ENCODE measurements at places on chromosomes 12 and 14.
A peak's percentile ranks its signal among the peaks of the same experiment; 100 is the strongest.

GRCh38 chr12:126534495-126534894 is 1469.3 kb downstream of the AACS start:
- DNase-seq: no peak

- DNase-seq: no peak
These were observed 55.2 kb downstream of the RASSF3 start for GRCh38 chr12:64665514-64665913.

GRCh38 chr14:63287666-63288483 is 30.9 kb downstream of the GPHB5 start:
- DNase-seq: no peak

GRCh38 chr14:59863806-59864525 is 6.6 kb downstream of the RTN1 start:
- no peak for DNase-seq

GRCh38 chr12:109714141-109714912 is 702 bp downstream of the FAM222A start:
- DNase-seq: peak; percentile 90

DNA sequence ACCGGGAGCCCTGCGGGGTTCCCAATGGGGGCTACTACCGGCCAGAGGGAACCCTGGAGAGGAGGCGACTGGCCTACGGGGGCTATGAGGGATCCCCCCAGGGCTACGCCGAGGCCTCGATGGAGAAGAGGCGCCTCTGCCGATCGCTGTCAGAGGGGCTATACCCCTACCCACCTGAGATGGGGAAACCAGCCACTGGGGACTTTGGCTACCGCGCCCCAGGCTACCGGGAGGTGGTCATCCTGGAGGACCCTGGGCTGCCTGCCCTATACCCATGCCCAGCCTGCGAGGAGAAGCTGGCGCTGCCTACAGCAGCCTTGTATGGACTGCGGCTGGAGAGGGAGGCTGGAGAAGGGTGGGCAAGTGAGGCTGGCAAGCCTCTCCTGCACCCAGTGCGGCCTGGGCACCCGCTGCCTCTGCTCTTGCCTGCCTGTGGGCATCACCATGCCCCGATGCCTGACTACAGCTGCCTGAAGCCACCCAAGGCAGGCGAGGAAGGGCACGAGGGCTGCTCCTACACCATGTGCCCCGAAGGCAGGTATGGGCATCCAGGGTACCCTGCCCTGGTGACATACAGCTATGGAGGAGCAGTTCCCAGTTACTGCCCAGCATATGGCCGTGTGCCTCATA is 9.7 kb downstream of the TNS2 start:
- no peak for DNase-seq

GRCh38 chr12:108833355-108833733 is 24.0 kb downstream of the SSH1 start:
- no peak for DNase-seq

DNA sequence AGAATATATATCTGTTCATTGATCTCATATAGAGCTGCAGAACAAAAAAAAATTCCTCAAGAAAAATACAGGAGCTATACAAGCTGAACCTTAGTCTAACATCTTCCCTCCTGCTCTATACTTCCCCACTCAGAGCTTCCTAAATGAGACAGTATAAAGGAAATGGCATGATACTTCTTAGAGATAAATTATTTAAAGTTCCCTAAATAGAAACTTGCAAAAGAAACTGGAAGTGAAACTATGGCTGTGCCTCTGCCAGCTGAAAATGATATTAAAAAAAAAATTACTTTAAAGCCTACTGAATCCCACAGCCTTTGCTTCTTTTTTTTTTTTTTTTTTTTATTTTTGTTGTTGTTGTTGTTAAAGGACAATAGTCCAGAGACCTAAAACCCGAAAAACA is 11.6 kb upstream of the NEK9 start:
- DNase-seq: no peak

DNA sequence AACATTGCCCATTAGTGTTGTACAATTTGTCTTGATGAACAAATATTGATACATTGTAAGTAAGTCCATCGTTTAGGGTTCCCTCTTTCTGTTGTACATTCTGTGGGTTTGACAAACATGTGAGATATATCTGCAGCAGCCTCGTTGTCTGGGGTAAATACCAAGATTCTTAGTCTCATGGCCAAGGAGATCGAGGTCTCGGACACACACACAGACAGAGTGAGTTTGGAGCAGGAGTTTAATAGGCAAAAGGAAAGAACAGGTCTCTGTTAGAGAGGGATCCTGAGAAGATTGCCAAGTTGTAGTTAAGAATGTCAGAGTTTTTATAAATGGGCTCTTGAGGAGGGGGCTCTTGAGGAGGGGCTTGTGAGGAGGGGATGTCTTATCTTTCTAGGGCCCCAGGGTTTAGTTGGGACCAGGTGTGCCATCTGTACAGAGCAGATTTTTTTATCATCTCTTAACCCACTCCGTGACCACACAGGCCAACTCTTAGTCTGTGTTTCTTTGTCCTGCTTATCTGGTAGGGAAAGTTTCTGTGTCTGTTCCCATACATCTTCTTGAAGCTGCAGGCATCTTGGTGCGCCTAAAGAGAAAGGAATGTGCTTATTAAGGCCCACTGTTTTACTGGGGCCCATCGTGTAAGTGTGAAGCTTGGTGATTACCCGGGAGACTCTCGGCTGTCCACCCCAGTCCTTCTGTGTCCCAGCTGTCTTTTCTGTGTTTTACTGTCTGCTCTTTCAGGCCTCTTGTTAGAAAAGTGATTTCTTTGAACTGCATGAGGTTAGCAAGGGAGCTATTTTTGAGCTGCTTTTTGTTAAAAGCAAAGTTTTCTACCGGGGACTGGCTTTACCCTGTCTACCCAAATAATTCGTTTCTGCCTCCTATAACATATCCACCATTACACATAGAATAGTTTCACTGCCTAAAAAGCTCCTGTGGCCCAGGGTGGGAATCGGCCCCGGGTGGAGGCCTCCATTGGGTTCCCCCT is 22.4 kb upstream of the CLEC2D start:
- peak; percentile 38 for DNase-seq

DNA sequence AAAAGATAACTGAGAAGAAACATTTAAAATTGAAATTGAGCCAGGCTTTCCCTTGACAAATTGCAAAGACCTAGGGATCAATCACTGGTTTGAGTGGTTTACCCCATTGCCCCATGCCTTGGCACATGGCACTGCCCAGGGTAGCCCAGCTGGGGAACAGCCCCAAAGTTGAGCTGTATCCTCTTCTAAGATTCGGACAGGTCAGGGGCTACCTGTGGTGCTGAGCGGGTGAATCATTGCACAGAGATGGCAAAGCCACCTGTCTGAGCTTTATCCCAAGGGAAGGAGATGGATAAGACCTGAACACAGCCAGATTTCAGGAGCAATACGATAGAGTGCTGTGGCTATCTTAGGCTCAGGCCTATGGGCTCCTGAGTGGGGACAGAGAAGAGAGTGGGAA is 7.0 kb downstream of the IFI27L2 start:
- peak; percentile 17 for DNase-seq

- no peak for DNase-seq
These were observed 57.3 kb upstream of the ELK3 start for GRCh38 chr12:96136725-96137378.

DNA sequence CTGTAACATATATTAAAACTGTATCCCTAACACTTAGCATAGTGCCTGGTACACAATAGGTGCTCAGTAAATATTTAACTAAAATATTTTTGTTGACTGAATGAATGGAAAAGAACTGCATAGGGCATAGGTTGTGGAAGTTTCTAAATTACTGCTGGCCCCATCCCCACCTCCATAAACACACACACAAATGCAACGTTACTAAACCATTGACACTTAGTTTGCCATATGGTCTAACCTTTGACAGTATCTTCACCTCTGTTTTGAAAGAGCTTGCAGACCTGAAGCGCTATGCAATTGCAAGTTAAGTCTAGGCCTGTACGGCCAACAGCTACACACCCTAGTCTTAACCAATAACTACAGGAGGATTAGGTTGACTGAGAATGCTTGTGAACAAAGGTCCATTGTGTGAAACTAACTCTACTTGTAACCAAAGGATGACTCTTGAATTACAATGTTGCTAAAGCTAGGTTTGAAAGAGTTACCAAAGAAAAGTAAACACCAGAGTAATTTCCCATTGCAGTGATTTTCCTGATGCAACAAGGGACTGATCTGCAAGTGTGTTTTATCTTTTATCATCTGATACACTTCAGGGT is 924 bp upstream of the MANSC1 start:
- DNase-seq: peak; percentile 67

- no peak for DNase-seq
These were observed 158.0 kb downstream of the RIMBP2 start for GRCh38 chr12:130557886-130558765.

- DNase-seq: no peak
These were observed 11.9 kb upstream of the LRP1-AS start for GRCh38 chr12:57159311-57159710.

DNA sequence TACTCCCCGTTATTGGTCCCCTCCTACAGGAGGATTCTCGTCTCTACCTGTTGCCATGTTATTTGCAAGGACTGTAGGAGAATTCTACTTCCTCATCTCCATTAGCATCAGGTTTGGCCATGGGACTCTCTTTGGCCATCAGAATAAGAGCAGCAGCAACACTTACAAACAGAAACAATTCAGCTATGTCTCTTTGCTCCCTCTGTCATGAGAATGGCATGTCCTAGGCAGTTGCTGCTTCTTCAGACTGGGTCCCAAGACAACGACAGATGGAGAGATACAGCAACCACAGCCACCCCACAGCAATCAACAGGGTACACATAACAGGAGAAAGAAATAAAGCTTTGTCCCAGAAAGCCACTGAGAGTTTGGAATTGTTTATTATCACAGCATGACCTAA is 19.7 kb downstream of the SLC41A2 start:
- DNase-seq: no peak

GRCh38 chr14:55586411-55586810 is 6.4 kb downstream of the KTN1 start:
- no peak for DNase-seq

- no peak for DNase-seq
These were observed 55.7 kb upstream of the BCL11B start for GRCh38 chr14:99327458-99328250.

DNA sequence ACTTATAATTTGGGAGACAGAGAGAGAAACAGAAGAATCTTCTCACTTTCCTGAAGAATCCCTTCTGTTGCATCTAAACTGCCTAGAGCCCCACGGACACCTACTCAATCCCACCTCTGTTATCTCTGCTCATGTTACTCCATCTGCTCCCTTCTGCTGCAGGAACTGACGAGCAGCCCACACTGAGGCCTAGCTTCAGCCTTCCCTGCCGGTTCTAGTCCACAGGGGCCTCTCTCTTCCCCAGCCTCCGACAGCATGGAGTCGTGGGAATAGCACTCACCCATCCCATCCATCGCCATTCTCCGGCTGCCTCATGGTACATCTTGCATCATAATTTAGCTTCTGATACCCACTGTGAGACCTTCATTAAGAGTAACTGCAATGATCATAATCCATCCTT is 4.0 kb downstream of the RAB15 start:
- no peak for DNase-seq

- no peak for DNase-seq
These were observed 194.0 kb downstream of the KLHL28 start for GRCh38 chr14:44767646-44768173.

- no peak for DNase-seq
These were observed 126.7 kb downstream of the CALM1 start for GRCh38 chr14:90523544-90523943.

GRCh38 chr14:73269729-73270531 is 32.6 kb downstream of the PAPLN start:
- peak; percentile 66 for DNase-seq

DNA sequence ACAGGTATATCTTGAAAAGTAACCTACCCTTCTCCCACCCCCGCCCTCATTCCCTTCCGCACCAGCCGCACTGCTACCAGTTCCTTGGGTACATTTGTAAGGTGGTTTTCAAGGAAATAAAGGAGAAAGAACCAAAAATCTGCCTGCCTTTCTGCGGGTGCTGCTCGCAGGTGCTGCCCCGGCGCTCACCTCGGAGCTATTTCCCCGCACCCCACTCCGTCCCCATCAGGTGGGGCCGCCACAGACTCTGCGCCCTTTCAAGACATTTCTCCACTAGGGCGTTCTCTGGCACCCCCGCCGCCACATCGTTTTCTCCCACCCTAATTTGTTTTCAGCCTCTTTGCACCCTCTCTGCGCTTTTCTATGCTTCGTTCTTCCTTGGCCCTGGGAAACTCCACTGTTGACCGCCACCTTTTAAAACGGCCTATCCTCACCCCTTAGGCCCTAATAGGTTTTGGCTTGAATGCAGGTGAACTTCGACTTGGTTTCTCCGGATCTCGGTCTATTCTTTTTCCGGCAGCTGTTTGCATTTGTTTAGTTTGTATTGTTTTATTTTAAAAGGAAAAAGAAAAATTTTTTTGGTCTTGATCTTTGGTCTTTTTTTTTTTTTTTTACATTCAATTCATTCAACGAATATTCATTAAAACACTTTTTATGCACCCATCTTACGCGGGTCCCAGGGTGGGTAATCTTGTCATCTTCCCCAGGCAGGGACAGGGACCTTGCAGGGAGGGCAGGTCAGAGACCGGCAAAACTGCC is 3.0 kb downstream of the VSX2 start:
- no peak for DNase-seq

GRCh38 chr12:123889848-123890535 is 82.6 kb downstream of the CCDC92 start:
- DNase-seq: no peak

GRCh38 chr12:15918066-15918465 is 6.9 kb downstream of the DERA start:
- DNase-seq: peak; percentile 20

DNA sequence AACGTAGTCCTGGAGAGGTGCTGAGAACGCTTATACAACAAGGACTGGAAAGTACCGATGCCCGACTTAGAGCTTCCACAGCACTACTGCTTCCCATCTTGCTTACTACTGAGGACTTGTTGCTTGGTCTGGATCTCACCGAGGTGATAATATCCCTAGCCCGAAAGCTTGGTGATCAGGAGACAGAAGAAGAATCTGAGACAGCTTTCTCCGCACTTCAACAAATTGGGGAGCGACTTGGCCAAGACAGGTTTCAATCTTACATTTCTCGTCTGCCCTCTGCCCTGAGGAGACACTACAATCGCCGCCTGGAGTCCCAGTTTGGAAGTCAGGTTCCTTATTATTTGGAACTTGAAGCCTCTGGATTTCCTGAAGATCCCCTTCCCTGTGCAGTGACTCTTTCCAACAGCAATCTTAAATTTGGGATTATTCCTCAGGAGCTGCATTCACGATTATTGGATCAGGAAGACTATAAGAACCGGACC is 1.1 kb downstream of the TOGARAM1 start:
- no peak for DNase-seq

- DNase-seq: no peak
These were observed 10.9 kb downstream of the NAA25 start for GRCh38 chr12:112097641-112098040.

- no peak for DNase-seq
These were observed 8.9 kb downstream of the DDHD1 start for GRCh38 chr14:53144244-53144643.

- peak; percentile 33 for DNase-seq
These were observed 968 bp upstream of the ARID4A start for GRCh38 chr14:58297412-58297761.

- no peak for DNase-seq
These were observed 115.0 kb downstream of the PCNX1 start for GRCh38 chr14:71022012-71022869.

GRCh38 chr12:40672741-40673271 is 19.4 kb upstream of the CNTN1 start:
- peak; percentile 48 for DNase-seq

Data from stomach (tissue), 19 donors.